ENCODE measurements at places on chromosomes 2 and 18.

DNA sequence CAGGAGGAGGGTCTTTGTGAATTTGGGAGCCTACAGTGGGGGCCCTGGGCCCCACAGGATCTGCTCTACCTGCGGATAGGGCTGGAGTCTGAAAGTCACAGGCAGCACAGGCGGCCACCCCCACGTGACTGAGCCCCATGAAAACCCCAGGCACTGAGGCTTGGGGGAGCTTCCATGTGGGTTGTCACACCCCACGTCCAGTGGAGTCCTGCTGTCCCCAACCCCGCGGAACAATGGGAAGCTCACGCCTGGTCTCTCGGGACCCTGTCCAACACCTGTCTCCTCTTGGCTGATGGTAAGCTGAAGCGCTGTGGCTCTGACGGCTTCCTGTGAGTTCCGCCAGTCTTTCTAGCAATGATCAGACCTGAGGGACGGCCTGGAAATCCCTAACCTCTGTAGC lies 85.8 kb downstream of the PTGR3 start:
- DNase-seq = no peak

GRCh38 chr2:24924732-24925131 lies 4.7 kb upstream of the ADCY3 start:
- no peak for DNase-seq

DNA sequence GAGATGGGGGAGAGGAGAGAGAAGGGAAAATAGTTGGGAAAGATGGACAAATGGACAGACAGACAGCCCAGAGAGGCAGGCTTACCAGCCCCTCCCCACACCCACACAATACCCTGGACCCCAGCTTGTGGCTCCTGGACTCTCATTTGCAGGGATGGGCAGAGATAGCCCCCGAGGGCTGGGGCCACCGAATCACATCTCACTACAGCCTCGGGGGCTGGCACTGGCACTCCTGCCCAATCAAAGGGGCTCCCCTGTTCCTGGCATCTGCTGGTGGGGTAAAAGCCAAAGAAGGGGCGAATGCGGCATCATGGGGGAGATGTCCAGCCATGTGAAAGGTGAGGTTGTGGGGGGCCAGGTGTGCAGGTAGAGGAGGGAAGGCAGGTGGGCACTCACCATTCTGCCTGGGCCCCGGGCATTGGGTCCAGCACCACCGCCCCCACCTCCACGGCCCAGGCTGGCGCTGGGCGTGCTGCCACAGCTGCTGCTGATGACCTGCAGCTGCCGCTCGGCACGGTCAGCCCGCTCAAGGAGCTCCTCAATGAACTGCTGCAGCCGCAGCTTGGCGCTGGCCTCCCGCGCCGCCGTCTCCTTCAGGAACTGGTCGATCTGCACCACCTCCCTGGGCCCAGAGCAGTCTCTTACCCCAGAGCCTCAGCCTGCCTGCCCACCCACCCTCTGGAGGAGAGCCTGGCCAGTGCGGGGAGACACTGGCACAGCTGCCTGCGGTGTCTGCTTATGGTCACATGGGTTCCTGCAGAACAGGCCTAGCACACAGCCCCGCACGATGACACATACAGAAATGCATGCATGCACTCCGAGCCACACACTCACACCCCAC lies 18.0 kb downstream of the FBXO41 start:
- no peak for DNase-seq

GRCh38 chr18:53070788-53071187 lies 730.8 kb downstream of the DCC start:
- DNase-seq = no peak

DNA sequence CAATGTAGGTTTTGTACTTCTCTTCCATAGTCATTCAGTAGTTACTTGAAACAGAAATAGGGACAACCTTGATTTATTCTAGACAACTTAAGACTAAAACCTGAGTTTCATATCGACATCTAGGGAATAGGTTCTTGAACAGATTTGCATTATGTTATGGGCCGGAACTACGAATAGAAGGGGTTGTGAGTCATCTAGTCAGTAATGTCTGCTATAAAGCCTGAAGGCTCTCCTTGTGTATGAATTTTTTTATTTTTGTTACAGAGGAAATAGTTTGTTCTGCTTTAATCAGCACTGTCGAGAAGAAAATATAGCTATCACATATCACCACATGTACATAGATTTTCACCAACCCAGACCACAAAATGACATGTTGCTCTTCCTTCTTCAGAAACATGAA lies 17.3 kb upstream of the TRIM43 start:
- no peak for DNase-seq

- DNase-seq = no peak
These were observed 131.1 kb downstream of the CCDC102B start for GRCh38 chr18:68928762-68929675.

DNA sequence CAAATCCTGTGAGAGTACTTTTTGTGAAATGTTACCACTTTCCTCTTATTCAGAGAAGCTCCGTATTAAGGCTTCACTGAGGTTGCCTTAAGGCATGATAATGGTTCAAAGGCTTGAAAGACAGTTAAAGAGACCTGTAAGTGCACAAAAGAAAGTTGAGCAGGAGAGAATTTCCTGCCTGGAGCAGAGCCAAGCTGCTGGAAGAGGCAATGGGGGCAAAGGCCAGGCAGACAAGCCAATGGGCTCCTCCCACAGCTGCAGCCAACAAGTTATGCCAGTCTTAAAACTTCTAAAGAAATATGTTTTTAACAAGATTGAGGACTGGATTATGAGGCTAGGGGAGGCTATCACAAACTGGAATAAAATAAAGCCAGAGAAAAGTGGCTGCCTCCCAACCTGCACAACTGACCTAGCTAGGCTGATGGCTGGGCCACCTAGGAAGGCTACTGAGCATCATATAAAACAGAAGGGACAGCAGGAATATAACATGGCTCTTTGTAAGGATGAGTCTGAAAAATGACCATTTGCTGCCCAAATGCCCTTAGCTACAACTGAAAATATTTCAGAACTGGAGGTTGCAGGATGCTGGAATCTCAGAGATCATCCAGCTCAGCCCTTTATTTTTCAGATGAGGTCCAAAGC lies 2.1 kb downstream of the IL1B start:
- no peak for DNase-seq

DNA sequence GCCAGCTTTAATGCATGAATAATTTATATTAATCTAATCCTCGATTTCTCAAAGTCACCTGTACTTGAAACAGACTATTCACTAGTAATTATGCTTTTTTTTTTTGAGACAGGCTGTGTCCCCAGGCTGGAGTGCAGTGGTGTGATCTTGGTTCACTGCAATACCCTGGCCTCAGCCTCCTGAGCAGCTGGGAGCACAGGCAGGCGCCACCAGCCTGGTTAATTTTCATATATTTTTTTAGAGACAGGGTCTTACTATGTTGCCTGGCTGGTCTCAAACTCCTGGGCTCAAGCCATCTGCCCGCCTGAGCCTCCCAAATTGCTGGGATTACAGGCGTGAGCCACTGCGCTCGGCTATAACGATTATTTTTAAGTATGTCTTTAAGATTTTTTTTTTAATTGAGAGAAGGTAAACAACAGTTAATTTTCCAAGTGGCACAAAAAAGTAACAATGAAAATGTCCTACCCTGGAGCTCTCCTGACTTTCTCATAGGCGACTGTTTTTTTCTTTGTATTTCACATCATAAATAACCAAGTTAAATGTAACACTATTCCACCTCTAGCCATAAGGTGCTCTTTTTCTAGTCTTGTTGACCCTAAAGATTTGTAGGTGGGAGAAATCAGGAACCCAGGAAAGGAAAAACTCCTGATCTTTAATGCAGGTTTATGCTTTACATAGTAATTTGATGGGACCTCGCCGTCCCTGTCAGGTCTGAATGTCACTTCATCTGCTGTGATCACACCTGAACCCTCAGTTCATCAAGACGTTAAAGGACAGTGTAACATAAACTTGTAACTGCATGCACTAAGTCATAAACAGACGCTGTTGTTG lies 1.3 kb upstream of the ANKRD12 start:
- DNase-seq = no peak

DNA sequence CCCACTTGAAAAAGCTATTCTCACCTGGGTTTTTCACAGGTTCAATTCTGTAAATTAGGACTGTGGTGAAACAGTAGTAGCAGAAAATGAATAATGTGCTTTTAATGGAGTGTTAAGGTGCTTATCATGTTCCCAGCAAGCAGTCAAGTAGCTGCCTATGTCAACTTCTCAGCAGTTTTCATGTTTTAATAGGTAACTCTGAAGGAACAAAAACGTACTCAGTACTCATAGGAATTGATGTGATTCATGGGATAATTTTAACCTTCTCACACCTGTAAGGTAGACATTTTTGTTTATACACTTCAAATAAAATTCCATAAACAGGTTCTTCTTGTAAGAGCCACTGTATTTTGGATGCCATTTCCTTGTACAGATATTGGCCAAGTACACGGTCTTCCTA lies 801.6 kb downstream of the MBD2 start:
- no peak for DNase-seq

DNA sequence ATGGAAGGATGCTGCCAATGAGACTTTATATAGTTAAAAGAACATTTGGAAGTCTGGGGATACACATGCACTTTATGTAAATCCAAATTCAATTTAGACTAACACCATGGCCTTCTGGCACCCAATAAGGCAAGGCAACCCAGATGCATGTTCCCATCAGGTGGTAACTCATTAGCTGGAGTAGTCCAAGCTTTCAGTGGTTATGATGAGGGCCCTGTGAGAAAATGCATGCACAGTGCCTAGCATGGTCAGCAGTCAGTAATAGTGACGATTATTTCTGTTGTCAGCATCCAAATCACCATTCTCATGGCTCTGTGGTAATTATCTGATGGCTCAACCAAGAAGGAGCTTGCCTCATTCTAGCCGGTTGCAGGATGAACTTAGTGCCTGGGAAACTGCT lies 70.3 kb upstream of the CTLA4 start:
- DNase-seq = no peak

DNA sequence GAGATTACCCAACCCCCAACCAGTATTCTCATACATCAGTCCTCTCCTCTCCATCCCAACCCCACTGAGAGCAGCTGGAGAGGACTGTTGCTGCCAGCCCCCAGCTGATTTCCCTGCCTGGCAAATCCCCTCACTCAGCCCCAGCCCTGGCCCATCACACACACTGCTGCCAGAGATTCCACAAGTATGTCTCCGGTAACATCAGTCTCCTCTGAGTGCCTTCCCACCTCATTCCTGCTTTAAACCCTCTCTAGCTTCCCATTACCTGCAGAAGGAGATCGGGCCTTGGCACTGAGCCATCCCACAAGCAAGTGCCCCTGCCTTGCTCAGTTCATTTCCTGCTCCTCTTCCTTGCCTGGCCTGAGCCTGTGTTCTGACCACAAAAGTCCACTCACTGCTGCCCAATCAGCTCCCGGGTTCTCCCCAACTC lies 50.6 kb upstream of the ZFP36L2 start:
- no peak for DNase-seq

GRCh38 chr2:102049756-102050443 lies 58.1 kb downstream of the IL1R2 start:
- DNase-seq = no peak

DNA sequence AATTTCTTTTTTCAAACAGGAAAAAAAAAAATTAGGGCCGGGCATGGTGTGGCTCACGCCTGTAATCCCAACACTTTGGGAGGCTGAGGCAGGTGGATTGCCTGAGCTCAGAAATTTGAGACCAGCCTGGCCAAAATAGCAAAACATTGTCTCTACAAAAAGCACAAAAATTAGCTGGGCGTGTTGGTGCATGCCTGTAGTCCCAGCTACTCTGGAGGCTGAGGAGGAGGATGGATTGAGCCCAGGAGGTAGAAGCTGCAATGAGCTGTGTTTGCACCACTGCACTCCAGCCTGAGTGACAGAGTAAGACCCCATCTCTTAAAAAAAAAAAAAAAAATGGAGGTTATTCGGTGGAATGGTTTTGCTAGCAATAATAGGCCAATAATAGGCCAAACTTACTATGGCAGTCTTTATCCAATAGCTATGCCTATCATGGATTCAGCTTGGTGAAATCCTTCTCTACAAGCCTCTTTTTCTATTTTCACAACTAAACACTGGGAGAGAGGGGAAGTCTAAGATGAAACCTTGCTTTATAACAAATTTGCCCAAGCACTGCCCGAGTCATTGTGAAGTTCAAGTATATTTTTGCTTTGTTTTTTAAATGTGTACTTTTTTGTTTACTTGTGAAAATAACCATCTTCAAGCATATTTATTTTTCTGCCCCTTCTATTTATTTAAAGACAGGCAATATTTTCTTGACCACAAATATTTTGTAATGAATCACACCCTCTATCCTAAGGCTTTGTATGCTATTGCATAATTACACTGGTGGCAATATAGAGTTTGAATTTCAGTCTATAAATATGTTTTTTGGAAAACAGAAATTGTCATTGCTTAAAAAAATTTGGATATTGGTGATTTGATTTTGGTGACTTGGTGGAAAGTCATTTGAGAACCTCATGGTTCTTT lies 20.0 kb upstream of the KYNU start:
- no peak for DNase-seq

- DNase-seq = no peak
These were observed 244.7 kb downstream of the KCNS3 start for GRCh38 chr2:18123211-18123570.

DNA sequence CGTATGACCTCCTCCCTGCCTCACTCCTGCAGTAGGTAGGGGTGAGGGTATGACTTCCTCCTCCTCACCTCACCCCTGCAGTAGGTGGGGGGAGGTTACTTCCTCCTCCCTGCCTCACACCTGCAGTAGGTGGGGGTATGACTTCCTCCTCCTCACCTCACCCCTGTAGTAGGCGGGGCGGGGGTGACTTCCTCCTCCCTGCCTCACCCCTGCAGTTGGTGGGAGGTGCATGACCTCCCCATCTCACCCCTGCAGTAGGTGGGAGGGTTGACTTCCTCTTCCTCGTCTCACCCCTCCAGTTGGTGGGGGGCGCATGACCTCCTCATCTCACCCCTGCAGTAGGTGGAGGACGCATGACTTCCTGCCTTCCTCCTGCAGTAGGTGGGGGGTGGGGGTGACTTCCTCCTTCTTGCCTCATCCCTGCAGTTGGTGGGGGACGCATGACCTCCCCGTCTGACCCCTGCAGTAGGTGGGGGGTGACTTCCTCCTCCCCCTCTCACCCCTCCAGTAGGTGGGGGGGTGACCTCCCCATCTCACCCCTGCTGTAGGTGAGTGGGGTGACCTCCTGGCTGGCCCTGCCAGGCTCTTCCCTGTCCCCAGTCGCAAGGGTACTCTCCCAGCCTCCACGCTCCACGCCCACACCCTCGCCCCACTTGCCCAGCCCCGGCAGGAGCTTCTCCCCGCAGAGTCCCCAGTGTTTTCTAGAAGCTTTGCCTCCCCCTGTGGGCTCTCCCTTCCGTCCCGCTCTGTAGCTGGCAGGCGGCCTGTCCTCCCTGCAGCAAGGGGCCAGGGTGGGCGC lies 39.3 kb downstream of the TSHZ1 start:
- no peak for DNase-seq

- no peak for DNase-seq
These were observed 247.0 kb downstream of the TFCP2L1 start for GRCh38 chr2:121038031-121038430.

- no peak for DNase-seq
These were observed 83.3 kb downstream of the PIEZO2 start for GRCh38 chr18:11066038-11066437.
